ENCODE measurements at places on chromosomes 1 and 21.
A peak's percentile ranks its signal among the peaks of the same experiment; 100 is the strongest.

DNA sequence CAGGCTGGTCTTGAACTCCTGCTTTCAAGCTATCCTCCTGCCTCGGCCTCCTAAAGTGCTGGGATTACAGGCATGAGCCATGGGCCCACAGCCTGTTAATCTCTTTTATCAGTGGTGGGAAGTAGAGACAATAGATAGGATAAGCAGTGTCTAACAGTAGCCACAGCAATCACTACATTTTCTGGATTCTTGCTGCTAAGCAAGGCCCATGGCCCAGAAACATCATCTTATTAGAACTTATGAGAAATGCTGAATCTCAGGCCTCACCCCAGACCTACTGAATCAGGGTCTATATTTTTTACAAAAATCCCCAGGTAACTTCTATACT is 29.7 kb downstream of the IGFN1 start:
- no peak for DNase-seq

GRCh38 chr1:81466961-81467360 is 333.8 kb upstream of the ADGRL2 start:
- DNase-seq, result no peak

DNA sequence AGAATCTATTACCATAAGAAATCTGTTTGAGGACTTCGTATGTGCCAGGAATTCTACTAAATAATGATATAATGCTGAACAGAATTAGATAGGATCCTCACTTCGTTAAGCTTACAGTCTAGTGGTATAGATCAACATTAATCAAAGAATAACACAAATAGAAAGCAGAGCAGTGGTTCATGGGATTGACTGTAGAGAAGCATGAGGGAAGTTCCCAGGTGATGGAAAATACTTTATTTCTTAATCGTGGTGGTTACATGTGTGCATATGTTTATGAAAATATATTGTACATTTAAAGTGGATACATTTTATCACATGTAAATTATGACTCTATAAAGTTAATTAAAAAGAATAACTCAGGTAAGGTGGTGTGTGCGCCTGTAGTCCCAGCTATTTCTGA is 110.5 kb downstream of the OSBPL9 start:
- DNase-seq, result no peak

GRCh38 chr1:173127369-173128307 is 76.9 kb upstream of the TNFSF18 start:
- no peak for DNase-seq

GRCh38 chr1:153842006-153842471 is 66.8 kb downstream of the SLC27A3 start:
- no peak for DNase-seq

- no peak for DNase-seq
These were observed 11.8 kb downstream of the NUAK2 start for GRCh38 chr1:205309741-205310140.

GRCh38 chr1:185727726-185728125 is 6.5 kb upstream of the HMCN1 start:
- no peak for DNase-seq

DNA sequence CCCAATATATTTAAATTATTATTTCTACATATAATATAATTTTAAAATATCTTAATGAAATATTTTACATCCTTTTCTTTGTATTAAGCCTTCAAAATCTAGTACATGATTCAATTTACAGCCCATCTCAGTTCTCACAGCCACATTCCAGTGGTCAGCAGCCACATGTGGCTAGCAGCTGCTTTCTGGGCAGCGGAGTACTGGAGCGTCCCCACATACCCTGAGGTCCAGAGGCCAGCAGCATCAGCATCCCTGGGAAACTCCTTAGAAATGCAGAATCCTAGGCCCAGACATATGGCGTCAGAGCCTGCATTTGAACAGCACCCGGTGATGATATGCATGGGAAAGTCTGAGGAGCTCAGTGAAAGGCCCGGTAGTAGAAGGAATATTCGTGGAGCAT is 8.6 kb upstream of the LHX4 start:
- DNase-seq, result no peak

GRCh38 chr1:1629430-1630190 is 2.4 kb upstream of the MMP23B start:
- DNase-seq, result no peak

GRCh38 chr1:167723707-167724323 is 2.0 kb downstream of the MPZL1 start:
- DNase-seq, result no peak

- no peak for DNase-seq
These were observed 1054.4 kb downstream of the AMY1C start for GRCh38 chr1:104804147-104804546.

DNA sequence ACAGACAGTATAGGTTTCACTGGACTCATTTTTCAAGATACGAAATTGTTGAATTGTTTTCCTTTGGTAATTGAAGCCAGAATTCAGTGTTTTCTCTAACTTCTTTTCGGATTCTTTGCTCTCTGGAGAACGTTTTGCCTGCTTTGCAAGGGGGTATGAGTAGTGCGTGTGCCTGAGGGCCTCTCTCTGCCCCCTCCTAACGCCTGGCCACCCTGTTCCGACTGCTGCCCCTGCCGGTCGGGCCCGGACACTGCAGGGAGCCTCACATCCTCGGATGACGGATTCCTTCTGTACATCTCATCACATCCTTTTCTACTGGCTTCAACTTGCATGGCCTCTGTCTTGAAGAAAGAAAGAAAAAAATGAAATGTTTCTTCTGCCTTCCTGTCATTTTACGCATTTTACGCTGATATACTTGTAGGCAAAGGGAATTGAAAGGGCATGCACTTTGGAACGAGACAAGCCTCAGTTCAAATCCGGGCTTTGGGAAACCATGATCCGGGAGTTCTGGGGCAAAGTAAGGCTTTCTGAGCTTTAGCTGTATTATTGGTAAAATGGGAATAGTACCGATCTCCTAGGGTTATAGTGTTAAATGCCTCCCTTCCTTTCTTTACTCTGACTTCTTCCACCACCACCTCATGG is 65.1 kb downstream of the DISC1 start:
- DNase-seq, result peak; percentile 34

GRCh38 chr1:67558449-67559193 is 126.4 kb upstream of the GADD45A start:
- DNase-seq, result no peak

- DNase-seq, result no peak
These were observed 49.8 kb downstream of the GIPC2 start for GRCh38 chr1:78095593-78095992.

- DNase-seq, result no peak
These were observed 1.1 kb downstream of the GNG4 start for GRCh38 chr1:235648407-235648907.

- peak; percentile 38 for DNase-seq
These were observed 147.5 kb downstream of the PTPRU start for GRCh38 chr1:29383746-29384371.

GRCh38 chr1:159749630-159750029 is 31.1 kb upstream of the DUSP23 start:
- DNase-seq, result no peak

GRCh38 chr1:237244778-237245177 is 202.8 kb downstream of the RYR2 start:
- DNase-seq, result no peak

- no peak for DNase-seq
These were observed 96.7 kb downstream of the GABPA start for GRCh38 chr21:25831300-25831960.

DNA sequence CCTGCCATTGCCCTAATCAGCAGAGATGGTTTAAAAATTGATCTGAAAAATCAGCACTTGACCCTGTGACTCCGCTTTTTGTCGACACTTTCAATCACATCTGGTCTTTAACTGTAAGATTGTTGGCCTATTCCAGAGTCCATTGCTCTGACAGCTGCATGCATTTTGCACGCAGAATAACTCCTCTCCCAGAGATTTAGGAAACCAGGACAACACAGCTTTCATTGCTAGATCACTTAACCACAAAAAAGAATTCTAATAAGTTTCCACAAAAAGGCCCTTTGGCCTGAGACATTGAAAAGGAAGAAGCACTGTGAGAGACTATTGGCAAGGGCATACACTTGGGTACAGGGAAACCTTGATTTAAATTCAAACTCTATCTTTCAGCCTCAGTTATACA is 373.1 kb downstream of the TGFB2 start:
- DNase-seq, result no peak

- DNase-seq, result no peak
These were observed 86.2 kb downstream of the TTC3 start for GRCh38 chr21:37159053-37159776.

GRCh38 chr1:23424293-23425192 is at the start of gene TCEA3:
Gene TCEA3, minus strand, starts transcription at chr1:23424748. Its CDS starts 115 bp downstream, at chr1:23424633.
- DNase-seq, result no peak

DNA sequence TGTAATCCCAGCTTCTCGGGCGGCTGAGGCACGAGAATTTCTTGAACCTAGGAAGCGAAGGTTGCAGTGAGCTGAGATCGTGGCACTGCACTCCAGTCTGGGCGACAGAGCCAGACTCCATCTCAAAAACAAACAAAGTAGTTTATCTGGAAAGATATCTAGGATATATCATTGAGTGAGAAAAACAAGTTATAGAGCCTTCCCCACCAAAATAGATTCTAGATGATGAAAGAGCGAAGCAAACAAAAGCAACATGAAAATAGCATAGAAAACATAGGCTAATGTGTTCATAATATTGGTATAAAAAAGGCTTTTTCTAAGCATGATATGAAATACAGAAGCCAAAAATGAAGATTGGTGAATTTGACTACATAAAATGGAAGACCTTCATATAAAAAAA is 52.1 kb downstream of the ZFYVE9 start:
- DNase-seq, result no peak

- DNase-seq, result no peak
These were observed 108.4 kb upstream of the COA6 start for GRCh38 chr1:234264832-234265231.

GRCh38 chr1:231702804-231703203 is 76.2 kb downstream of the DISC1 start:
- no peak for DNase-seq

- no peak for DNase-seq
These were observed 25.6 kb downstream of the TOMM20 start for GRCh38 chr1:235102993-235103411.

DNA sequence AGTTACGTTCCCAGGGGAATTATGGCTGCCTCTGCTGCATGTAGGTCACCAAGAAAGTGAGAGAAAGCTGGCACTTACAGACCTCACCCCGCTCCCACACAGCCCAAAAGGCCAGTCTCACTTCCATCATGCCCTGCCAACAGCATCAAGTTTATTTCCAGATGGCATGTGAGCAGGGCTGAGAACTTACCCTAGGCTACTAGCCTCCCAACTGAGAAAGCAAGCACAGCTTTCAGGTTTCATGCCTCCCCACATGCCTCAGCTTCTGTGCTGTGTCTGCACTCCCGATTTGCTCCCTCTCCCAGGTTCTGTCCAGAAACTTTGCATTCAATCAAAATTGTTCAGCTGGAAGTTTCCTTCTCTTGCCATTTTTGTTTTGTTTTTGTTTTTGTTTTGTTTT is 59.1 kb upstream of the CRB1 start:
- no peak for DNase-seq

- DNase-seq, result peak; percentile 3
These were observed at the start of gene ANGPTL1 for GRCh38 chr1:178870944-178871343. Gene ANGPTL1, minus strand, starts transcription at chr1:178871077. Its CDS starts 5,301 bp downstream, at chr1:178865776.

- no peak for DNase-seq
These were observed 67.6 kb downstream of the RASAL2 start for GRCh38 chr1:178161516-178161915.

DNA sequence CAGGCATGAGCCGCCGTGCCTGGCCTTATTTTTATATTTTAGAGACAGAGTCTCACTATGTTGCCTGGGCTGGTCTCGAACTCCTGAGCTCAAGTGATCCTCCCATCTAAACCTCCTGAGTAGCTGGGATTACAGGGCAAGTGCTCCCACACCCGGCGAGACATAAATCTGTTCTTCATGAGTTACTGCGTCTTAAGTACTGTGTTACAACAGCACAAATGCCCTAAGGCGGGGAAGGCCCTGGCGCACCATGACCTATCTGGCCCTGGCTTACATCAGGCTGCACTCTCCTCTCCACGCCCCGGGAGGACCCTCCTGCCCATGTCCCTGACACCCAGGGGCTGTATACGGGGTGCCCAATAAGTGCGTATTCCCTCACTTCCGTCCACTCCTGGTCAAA is 4.3 kb downstream of the GPR153 start:
- DNase-seq, result no peak

- DNase-seq, result no peak
These were observed 118.7 kb downstream of the SLC5A9 start for GRCh38 chr1:48341221-48341620.

DNA sequence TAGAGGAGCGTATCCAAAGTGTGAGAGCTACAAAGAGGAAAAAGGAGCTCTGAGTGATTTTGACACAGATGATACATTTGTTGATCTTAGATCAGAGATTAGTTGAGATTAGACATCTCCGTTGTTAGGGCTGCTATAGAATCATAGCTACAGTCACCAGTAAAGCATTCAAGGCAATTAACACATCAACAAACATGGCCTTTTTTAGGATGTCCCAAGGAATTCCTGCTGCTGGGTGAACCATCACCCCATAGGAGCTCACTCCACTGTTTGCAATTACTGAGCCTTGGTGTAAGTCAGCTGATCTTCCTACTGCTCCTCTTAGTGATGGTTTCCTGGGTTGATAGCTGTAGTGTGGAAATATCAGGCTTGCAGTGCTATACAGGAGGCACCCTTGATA is 6.7 kb upstream of the RSRP1 start:
- DNase-seq, result no peak

- no peak for DNase-seq
These were observed 494.0 kb upstream of the B3GALT2 start for GRCh38 chr1:193680247-193680923.

GRCh38 chr1:228891272-228892034 is 156.2 kb downstream of the RHOU start:
- DNase-seq, result no peak

DNA sequence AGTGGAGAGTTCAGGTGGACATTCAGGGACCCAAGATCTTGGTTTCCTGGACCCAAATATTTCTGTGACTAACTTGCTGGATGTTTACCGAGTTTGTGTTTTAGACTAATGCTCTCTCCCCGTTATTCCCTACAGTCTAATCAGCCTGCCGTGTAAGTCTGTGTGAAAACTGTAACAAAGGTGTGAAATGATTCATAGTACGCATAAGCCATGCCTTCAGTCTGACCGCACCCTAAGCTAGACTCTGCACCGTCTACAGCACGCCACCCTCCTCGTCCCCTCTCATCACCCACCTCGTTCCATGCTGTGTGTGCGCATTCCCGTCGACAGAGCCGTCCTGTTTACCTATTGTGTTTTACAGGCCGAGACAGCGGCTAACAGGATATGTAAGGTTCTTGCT is 50.5 kb downstream of the ACTN2 start:
- no peak for DNase-seq

DNA sequence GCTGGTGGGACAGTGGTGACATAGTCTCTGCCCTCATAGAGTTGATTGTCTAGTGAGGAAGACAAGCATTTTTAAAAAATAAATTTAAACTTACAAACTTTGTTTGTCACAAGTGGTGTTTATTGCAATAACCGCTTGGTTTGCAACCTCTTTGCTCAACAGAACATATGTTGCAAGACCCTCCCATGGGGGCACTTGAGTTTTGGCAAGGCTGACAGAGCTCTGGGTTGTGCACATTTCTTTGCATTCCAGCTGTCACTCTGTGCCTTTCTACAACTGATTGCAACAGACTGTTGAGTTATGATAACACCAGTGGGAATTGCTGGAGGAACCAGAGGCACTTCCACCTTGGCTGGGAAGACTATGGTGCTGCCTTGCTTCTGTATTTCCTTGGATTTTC is 58.4 kb downstream of the LAMC2 start:
- no peak for DNase-seq

- no peak for DNase-seq
These were observed 21.6 kb upstream of the KCNA2 start for GRCh38 chr1:110627764-110628163.

All from urothelium cell line (cell line).